Sigmoid colon (tissue), 7 donors: ENCODE measurements at places on chromosomes 12 and 14. TPM values are rescaled to one million over a fixed set of nuclear protein-coding genes. Genes with fewer than 3 reads are reported as not detected.
A peak's percentile ranks its signal among the peaks of the same experiment; 100 is the strongest.

Gene SNRPF
- 9.0 TPM for total RNA-seq

Gene USP44
- total RNA-seq: 3.5 TPM

- no peak for DNase-seq
These were observed 256.3 kb upstream of the SFSWAP start for GRCh38 chr12:131454418-131455217.

DNA sequence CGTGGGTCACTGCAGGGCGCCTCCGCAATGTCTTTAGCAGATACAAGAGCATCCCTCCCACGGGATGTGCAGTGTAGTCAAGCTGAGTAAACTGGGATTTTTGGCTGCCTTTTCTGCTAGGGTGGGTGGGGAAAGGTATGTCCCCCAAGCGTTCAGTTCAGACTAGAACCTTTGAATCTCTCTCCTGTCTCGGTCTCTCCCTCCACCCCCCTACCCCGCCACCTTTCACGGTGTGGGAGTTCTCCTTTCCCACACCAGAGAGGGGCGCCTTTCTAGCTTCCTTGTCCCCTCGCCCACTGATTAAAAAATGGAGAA, 525 bp upstream of the FAR2 start:
- DNase-seq: no peak

DNA sequence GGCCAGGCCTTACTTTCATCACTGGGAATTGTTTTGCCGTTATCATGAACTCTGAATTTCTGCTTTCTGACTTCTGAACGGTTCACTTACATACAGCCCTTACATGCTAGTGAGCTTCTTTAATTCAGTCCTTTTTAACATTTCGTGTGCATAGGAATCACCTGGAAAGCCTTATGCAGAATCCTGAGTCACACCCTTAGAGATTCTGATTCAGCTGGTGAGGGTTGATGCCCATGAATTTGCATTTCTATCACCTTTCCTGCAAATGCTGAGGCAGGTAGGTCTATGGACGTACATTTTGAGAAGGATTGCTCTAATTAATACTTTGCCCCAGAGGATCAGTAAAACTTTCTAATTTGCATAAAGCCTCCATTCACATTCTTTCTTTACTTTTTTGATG, 44.0 kb downstream of the PPHLN1 start:
- no peak for DNase-seq

- DNase-seq: no peak
These were observed 1.3 kb upstream of the GAS2L3 start for GRCh38 chr12:100572184-100572583.

GRCh38 chr12:90090929-90091651, 382.5 kb upstream of the ATP2B1 start:
- no peak for DNase-seq

DNA sequence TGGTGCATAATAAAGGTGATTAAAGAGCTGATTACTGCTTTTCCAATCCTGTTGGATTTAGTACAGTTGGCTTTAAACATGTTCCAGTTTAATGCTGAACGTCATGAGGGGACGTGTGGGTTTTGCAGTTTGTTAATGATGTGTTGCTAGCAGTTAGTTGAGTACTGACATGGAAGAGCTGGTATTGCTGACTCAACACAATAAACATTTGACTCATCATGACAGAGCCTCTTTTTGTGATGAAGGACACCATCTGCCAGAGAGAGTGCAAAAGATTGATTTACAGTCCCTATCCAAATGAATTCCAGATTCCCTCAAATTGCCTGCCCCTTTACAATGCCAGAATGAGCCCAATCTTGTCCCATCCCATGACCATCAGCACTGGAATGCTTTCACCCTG, 346.2 kb upstream of the PRICKLE1 start:
- no peak for DNase-seq

Gene MYO1H
- not detected for total RNA-seq

GRCh38 chr12:12007713-12008231, 63.0 kb upstream of the BCL2L14 start:
- no peak for DNase-seq

DNA sequence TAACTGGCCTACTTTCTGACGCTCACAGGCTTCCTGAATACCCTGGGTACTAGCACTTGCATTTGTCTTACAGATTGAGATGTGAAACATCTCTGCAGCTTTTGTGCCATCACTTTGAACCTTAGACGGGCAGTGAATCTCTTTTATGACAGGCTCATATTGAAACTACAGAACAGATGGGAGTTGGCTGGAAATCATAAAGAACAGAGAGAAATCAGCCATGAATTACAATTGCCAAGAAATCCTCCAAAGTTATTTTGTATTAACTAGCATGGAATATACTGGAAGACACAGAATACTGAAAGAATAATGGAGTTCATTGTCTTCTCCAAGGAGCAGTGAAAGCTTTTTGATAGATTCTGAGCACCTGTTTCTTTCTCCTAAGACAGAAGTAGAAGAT, 32.7 kb downstream of the MYF5 start:
- DNase-seq: no peak

GRCh38 chr14:37678916-37679315, 83.5 kb downstream of the TTC6 start:
- no peak for DNase-seq

DNA sequence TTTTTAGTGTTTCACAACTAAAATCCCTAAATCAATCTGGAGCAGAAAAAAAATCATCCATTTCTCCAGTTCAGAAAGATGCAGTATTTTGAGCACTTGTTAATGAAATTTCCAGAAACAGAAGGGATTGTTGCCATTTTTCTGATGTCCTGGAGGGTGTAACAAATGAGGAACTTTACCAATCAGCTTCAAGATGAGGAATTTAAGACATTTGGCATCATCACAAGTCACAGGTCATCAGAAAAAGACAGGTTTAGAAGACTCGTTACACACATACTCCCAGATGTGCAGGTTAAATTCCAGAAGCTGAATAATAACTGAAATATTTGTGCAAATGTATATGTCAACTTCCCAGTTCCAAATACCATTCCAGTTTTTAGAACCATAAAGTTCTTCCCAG, 482 bp upstream of the PSMC1 start:
- DNase-seq: no peak

DNA sequence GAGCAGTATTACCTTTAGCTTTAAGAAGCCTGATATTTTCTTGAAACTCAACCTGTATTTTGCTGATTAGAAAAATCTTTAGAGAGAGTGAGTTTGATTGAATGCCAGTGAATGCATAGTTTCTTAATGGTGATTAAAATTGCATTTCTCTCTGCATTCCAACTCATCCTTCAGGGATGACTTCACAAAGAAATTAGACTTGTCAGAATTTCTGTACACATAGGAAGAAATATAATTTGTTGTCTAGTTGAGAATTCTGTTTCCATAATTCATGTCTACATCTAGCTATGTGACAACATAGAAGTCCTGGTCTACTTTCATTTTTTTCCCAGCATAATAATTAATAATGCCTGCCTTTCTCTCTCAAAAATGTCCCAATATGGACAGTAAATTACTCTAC, 136.6 kb downstream of the OTOGL start:
- DNase-seq: no peak

DNA sequence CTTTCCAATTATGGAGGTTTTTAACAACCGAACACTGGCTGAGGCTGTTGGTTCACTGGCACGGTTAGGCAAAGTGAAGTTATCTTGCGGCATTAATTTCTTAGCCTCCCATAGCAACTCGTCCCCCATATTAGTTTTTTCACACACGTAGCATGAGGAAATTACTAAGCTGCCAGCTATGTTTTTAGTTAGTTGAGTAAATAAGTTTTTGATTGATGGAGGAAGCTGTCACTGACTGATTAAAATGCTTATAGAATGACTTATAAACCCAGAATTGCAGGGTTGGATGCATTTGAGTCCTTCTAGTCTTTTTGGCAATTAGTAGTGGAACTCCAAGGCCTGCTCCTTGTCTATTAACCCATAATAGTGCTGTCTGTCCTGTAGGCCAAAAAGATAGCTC, 97.1 kb downstream of the ALG10 start:
- no peak for DNase-seq

- no peak for DNase-seq
These were observed 49.1 kb upstream of the PTPRB start for GRCh38 chr12:70686299-70686698.

Gene SPTB
- 1.9 TPM for total RNA-seq

DNA sequence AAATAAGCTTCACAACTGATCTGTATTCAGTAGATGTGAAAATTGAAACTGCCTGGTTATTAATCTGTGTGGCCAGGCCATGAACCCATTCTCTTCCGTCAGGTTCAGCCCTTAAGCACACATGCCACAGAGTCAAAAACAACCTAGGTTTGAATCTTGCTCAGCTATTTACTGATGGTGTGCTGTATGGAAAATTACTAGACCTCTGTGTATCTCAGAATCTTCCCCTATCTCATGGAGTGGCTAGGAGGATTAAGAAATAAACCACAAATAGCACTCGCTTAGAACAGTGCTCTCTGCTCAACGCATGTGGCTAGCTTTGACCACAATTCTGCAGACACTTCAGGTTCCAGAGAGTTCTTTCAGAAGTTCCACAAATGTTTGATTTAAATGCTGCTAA, 240.7 kb upstream of the PLEKHG7 start:
- no peak for DNase-seq

Gene SLC38A2
- total RNA-seq: 269 TPM

Gene KLHL28
- 16.5 TPM for total RNA-seq

DNA sequence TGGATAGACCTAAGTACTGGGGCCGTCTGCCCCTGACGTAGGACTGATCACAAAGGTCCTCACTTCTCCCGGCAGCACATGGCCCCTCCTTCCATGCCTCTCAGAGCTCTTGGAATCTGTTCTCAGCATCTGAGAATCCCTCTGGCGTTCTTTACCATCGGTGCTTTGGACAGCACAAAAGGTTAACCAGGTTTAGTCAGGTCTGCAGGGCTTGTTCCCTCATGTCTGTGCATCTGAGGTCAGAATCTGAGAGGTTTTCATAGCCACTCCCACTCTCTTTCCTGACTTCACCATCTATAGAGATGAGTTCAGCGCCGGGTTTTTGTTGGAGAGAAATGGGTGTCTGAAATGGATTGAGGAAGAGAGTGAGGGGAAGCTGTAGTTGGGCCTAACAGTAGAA, 130.0 kb upstream of the ARHGAP5 start:
- DNase-seq: no peak

Gene AKAP6
- 56.2 TPM for total RNA-seq

DNA sequence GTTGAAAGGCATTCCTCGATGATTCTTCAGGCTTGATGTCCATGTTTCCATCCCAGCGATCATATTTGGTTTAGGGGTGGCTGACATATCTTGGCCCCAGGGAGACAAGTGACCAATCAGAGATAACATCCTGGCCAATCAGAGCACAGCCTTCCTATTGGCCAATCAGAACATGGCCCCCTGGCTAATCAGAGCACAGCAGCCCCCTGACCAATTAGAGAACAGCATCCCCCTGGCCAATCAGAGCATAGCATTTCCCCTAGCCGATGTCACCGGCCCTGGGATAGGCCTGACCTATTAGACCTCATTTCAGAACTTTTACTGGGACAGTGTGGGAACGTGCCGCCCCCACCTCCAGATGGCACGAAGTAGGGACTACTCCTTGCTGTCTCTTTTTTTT, 182.2 kb downstream of the AACS start:
- no peak for DNase-seq

DNA sequence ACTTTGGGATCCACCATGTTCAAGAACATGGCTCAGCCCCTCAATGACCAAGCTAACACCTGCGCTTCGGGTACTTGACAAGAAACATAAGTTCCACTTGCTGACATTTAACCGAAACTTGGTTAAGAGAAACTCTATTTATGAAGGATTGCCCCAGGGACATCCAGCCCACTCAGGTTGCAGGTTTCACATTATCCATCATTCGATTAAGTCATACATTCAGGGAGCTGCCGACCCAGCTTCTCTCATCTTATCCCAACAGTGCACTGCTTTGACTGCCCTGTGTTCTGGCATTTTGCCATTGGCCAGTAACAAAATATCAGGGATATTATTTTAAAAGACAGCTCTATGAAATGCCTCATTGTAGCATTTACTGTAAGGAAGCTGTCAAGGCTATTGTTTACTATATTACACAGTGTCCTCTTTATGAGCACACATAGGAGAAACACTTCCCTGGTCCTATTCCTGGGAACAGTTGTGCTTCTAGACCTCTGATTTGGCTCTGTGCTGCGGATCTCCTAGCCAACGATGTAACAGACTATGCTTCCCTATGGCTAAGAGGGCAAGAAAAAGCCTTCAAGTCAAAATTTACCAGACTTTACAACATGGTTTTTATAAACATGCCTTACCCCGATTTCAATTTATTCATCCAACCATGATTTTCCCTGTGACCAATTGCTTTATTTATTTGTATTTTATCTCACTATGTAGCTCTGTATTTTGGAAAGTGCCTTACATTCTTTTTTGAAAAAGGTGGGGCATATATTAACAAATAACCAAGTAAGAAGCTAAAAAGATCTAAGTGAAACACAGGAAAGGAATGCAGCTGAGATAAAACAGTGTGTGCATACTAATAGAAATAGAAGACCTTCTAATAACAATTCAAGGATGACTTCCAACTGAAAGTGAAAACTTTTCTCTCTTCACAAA, 109.3 kb downstream of the ITPR2 start:
- no peak for DNase-seq

DNA sequence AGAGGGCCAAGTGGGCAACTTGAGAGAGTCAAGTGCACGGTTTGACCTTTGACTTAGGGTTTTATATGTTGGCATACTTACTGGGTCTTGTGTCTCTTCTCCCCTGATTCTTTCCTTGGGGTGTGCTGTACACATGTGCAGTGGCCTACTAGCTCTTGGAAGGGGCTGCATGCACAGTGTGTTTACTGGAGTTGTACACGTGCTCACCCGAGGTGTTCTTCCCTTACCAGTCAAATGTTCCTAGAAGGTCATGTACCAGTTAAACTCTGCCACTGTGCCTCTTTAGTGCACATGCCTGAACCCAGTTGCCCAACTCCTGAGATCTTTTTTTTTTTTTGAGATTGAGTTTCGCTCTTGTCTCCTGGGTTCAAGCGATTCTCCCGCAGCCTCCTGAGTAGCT, 9.2 kb upstream of the DTD2 start:
- DNase-seq: no peak

GRCh38 chr14:100237735-100238418, 1.1 kb upstream of the YY1 start:
- DNase-seq: peak; percentile 79

Gene SERPINA3
- 98.1 TPM for total RNA-seq

- DNase-seq: no peak
These were observed 75.3 kb upstream of the SFSWAP start for GRCh38 chr12:131635491-131636122.

DNA sequence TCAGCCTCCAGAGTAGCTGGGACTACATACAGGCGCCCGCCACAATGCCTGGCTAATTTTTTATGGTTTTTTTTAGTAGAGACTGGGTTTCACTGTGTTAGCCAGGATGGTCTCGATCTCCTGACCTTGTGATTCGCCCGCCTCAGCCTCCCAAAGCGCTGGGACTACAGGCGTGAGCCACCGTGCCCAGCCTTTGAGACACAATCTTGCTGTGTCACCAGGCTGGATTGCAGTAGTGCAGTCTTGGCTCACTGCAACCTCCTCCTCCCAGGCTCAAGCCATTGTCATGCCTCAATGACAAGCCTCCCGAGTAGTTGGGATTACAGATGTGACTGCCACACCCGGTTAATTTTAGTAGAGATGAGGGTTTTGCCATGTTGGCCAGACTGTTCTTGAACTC, 21.3 kb upstream of the STRN3 start:
- no peak for DNase-seq

- no peak for DNase-seq
These were observed 413.2 kb downstream of the DPF3 start for GRCh38 chr14:72480464-72481243.

Gene KRT73
- not detected for total RNA-seq

Gene STAC3
- total RNA-seq: 2.8 TPM

Gene IAPP
- not detected for total RNA-seq

Gene LRP1-AS
- not detected for total RNA-seq

GRCh38 chr12:76698966-76699365, 64.9 kb upstream of the ZDHHC17 start:
- DNase-seq: no peak

Gene SIX6
- not detected for total RNA-seq

Gene SLC7A8
- 16.8 TPM for total RNA-seq
